Stimulated activated CD8-positive, alpha-beta memory T cell treated with anti-CD3 and anti-CD28 coated beads, Interleukin-7, amount 100 ng/mL, for 4 hours (primary cell): ENCODE measurements at places on chromosomes 6 and 20.

- DNase-seq, result no peak
These were observed 46.7 kb downstream of the MARCKS start for GRCh38 chr6:113903666-113904330.

DNA sequence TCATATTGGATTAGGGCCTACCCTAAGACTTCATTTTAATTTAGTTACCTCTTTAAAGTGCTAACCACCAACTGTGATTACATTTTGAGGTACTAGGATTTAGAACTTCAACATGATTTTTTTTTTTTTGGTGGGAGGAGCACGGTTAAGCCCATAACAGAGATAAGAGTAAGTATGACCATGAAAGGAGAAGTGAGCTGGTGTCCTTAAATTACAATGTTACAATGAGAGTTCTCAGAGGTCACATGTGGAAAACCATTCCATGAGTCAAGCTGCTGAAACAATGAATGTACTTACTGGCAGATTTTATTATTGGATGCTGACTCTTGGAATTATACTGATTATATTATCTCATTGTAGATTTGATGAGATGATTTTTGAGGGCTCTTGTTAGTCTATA, 779.3 kb upstream of the CITED2 start:
- DNase-seq, result no peak

- no peak for DNase-seq
These were observed 192.3 kb downstream of the GJA1 start for GRCh38 chr6:121627761-121628160.

DNA sequence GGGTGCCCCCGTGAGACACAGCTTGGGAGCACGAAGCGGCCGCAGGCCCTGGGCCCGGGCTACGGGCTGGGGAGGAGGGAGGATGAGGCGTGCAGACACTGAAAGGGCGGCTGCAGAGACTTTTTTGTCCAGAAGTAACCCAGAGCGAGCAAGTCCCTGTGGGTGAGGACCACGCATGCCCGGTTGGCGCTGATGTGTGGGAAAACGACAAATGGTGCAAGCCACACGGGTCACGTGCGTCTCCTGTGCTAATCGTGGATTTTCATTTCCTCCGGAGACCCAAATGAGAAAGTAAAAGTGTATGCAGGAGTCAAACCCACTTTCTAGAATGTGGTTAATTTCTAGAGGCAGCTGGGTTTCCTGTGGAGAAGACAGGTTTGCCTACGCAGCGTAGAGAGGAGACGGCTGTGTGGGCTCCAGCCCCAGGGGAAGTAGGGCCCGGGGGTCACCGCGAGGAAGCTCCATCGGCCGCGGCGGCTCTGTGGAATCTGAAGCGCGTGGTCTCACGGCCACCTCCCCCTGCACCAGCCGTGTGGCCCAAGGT, 19.0 kb downstream of the DLL1 start:
- DNase-seq, result peak; percentile 69

DNA sequence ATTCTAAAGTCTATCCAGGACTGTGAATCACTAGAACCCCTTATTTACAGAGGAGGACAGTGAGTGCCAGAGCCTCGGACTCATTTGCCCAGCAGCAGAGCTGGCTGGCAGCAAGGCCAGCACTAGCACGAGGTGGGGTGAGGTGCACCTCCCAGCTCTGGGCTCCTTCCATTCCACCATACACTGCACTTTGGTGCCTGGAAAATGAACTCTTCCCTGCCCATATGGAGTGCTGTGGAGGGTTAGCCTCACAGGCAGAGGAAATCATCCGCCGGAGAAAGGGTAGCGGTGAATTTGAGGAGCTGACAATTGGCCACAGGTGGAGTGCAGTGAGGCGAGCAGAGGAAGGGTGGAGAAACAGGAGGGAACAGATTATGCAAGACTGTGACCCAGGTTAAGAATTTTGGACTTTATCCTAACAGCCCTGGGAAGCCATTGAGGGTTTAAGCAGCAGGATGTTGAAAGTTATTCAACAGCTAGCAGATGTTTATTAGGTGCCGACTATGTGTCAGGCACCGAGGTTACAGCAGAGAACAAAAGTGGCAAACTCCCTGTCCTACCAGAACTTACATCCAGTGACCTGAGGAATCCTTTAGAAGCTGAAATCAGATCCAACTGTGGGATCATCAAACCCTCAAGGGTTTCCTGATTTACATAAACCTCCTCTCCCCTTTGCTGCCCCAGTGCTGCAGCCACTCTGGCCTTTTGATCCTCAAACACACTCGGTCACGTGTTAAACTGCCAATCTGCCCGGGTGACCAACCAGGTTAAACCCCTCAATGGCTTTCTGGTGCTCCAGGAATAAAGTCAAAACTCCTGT, 6.2 kb downstream of the TRIM26 start:
- no peak for DNase-seq

- DNase-seq, result no peak
These were observed 70.8 kb downstream of the TPD52L1 start for GRCh38 chr6:125224231-125224861.

DNA sequence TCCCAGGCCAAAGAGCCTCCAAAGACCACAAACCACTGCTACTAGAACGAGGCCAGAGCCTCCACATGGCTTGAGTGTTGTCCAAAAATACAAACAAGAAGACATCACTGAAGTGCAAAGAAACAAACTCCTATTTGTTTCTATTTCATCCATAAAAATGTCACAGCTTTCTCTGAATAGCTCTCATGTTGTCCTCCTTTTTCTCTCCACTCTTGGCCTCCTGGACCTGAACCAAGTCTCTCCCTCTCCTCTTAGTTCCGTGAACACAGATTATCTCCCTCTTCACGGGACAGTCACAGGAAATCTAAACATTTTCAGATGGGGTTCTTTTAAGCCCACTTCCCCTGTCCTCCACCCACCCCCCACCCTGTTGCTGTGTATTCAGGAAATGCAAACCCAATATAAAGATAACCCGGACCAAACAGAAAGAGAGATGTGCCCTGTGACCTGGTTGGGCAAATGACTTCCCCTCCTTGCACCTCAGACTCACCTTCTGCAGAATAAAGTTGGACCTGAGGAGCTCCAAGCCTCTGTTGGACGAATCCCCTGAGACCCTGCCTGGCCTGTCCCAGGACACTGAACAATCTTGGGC, 75.8 kb upstream of the MRPS10 start:
- DNase-seq, result no peak

DNA sequence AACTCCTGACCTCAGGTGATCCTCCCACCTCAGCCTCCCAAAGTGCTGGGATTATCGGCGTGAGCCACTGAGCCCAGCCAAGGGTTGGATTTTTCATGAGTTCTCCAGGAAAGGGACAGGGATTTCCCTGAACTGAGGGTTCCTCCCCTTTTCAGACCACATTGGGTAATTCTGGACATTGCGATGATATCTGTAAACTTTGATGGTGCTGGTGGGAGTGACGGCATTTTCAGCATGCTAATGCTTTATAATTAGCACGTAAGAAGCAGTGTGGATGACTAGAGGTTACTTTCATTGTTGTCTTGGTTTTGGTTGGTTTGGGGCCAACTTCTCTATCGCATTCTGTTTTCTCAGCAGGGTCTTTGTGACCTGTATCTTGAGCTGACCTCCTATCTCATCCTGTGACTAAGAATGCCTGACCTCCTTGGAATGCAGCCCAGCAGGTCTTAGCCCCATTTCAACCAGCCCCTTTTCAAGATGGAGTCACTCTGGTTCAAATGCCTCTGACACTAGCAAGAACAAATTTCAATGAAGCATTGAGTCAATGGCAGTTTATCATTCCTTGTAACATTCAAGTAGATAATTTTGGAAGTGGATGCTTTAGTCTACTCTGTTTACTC, 156.5 kb downstream of the TTLL2 start:
- no peak for DNase-seq

DNA sequence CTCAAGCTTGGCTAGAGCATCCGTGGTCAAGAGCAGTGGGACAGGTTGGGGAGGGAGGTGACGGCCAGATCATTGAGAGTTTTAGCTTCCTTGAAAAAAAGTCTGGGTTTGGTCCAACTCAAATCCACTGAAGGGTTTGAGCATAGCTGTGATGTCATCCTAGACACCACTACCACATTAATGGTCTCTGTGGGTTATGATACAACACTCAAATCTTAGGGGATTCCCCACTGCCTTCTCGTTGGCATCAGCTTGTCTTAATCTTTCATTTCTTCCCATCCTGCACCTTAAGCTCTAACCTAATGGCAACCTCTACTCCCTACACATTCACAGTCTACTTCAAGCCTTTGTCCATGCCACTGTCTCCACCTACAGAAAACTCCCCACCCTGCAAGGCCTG, 77.3 kb downstream of the BMP6 start:
- DNase-seq, result no peak

- no peak for DNase-seq
These were observed 305.4 kb downstream of the TAF4 start for GRCh38 chr20:61760321-61760720.

DNA sequence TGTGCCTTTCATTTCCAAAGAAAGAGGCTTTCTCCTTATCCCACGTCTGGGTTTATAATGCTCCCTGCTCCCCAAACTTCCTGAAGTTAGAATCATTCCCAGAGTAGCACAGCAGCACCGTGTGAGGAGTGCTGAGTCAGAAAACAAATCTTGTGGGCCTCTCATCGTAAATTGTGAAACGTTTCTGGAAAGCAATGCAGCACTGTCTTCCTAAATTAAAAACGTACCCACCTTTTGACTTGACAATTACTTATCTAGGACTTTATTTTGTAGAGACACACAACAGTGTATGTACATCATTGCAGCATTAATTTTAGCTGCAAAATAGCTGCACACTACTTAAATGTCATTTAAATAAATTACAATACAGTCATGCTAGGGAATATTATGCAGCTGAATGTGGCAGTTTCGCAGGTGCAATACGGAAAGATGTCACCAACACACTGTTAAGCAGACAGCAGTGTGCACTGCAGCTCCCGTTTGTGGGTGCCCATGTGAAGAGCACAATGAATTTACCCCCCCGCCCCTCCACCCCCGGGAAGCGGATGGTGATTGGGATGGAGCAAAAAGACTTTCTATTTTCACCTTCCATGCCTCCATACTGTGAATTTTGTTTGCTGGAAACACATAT, 30.8 kb downstream of the RRBP1 start:
- DNase-seq, result no peak

- no peak for DNase-seq
These were observed 24.0 kb downstream of the CTCFL start for GRCh38 chr20:57500962-57501361.

DNA sequence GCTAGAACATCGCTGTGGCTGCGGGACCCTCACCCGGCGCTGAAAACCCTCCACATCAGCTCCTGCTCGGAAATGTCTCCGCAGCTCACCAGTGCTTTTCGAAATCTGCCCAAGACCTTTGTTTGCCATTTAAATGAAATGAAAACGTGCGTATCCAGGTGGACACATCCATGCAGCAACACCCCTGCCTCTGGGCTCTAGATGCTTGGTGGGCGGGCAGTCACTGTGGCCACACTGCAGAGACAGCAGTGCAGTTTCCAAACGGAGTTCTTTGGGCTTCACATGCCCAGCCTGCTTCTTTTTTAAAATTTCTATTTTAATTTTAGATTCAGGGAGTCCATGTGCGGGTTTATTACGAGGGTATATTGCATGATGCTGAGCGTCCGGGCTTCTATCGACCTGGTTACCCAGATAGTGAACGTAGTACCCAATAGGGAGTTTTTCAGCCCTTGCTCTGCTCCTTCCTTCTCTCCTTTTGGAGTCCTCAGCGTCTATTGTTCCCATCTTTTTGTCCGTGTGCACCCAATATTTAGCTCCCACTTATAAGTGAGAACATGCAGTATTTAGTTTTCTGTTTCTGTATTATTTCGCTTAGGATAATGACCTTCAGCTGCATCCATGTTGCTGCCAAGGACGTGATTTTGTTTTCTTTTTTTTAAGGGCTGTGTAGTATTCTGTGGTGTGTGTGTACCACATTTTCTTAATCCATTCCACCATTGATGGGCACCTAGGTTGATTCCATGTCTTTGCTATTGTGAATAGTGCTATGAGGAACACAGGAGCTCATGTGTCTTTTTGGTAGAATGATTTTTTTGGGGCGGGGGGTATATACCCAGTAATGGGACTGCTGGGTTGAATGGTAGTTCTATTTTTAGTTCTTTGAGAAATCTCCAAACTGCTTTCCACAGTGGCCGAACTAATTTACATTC, 4.8 kb upstream of the TUBB2B start:
- no peak for DNase-seq

GRCh38 chr6:87293526-87293925, 28.9 kb upstream of the SMIM8 start:
- DNase-seq, result no peak

DNA sequence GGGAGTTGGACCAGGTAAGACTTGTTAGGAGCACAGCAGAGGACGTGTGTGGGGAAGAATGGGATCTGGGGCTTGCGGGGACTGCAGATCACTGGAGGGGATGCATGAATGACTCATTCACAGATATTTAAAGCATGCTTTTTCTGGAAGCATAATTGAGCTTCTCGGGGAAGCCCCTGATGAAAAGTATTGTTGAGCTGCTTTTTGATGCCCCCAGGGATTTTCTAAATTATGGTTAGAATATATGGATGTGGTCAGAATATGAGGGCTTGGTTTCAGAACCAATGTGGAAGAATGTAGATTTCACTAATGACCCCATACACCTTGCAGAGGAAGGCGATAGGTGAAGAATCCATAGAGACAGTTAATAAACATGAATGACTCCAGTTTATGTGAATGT, 36.1 kb downstream of the GMPR start:
- DNase-seq, result no peak

DNA sequence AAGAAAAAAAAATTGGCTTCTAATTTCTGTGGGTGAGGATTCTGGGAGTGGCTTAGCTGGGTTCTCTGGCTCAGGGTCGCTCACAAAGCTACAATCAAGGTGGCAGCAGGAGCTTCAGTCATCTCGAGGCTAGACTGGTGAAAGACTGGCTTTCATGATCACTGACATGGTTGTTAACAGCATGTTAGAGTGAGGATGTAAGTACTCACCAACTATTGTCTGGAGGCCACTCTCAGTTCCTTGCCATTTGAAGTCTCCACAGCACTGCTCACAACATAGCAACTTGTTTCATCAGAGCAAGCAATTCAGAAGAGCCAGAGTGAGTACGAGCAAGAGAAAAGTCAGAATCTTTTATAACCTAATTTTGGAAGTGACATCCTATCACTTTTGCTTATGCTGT, 145.7 kb upstream of the PRSS16 start:
- no peak for DNase-seq

DNA sequence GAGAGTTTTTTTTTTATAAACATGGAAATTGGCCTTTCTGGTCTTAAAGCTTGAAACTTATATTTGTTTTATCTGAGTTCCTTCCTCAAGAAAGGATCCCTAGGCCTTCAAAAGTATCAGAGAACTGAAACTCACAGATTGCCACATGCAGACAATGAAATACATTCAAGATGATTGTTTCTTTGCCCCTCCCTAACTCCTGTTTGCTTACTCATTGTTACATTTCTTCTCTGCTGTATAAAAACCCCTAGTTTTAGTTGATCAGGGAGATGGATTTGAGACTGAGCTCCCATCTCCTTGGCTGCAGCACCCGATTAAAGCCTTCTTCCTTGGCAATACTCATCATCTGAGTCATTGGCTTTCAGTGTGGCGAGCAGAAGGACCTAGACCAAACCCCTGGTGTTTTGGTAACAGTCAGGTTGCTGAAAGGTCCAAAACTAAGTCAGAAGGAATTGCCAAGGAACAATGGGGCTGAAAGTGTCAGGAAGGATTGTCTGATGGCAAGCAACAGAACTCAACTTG, 132.3 kb upstream of the SULF2 start:
- DNase-seq, result no peak

- DNase-seq, result no peak
These were observed 76.2 kb upstream of the FAM83B start for GRCh38 chr6:54770328-54770727.
